ENCODE measurements at places on chromosomes 11 and 22.

GRCh38 chr11:78030429-78031325 is 7.6 kb upstream of the KCTD14 start:
- DNase-seq: no peak

DNA sequence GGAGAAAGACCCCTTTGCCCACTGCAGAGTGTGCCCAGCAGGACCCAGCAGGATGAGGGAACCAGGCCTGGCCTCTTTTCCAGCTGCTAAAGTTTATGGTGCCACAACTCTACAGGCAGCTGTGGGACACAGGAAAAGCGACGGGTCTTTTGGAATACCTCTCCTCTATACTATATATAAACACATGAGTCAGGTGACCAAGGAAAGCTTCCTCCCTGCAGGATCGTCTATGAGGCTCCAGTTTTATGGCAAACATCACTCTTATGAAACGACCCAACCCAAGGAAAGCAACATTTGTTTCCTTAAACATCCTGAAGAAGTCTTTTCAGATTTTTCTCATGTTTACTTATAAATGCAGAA is 102.8 kb upstream of the AKIP1 start:
- no peak for DNase-seq

DNA sequence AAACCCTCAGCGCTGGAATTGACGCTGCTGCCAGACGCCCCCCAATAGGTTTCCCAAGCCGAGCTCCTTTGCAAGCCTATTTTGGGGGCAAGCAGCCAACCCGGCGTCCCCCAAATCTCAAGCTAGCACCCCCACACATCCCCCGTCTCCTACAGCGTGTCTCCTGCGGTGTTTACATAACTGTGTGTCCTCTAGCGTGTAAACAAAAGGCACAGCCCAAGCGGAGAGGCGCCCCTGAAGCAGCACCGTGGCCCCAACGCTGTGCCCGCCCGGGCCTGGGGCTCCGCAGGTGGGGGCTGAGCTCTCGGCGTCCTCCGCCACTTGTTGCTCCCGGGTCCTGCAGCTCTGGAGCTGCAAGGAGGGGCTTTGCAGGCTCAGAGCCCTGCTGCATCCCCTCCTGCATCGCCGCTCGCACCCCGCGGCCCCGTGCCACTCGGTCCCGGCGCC is 1.6 kb downstream of the CADM1 start:
- no peak for DNase-seq

DNA sequence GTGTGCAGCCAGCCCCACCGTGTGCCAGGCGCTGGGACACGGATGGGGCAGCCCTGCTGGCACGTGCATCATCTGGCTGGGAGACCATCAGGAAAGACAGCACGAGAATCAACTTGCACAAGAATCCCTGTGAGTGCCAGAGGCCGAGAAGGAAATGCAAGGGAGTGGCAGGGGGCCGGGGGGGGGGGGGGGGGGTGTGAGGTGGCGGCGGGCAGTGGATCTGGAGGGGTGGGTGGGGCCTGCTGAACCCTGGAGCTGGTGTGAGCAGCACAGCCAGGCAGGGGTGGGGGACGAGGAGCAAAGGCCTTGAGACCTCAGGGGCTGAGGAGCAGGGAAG is 14.0 kb upstream of the FLRT1 start:
- no peak for DNase-seq

DNA sequence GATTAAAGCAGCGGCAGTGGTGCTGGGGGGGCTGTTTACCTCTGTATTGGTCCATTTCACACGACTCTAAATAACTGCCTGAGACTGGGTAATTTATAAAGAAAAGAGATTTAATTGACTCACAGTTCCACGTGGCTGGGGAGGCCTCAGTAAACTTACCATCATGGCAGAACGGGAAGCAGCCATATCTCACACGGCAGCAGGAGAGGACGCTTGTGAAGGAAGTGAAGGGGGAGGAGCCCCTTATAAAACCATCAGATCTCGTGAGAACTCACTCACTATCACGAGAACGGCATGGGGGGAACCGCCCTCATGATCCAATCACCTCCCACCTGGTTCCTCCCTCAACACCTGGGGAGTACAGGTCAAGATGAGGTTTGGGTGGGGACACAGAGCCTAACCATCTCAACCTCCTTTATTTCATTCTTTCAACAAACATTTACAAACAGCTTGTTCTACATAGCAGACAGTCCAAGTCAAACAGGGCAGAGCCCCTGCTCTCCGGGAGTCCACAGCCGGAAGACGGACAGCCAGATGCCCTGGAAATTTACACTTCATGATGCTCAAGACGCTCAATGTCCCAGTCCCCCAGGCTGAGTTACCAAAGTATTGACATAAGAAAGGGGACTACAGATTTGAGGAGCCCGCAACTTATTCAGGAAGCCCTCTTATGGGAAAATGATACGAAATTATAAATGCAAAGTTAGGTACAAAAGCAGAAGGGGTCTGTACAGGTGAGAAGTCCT is 26.3 kb upstream of the HMGXB4 start:
- peak; percentile 41 for DNase-seq

- no peak for DNase-seq
Observed at GRCh38 chr11:117928446-117929141, 608 bp downstream of the TMPRSS13 start.

- DNase-seq: peak; percentile 41
Observed at GRCh38 chr11:126561327-126561893, 205.9 kb downstream of the ST3GAL4 start.

DNA sequence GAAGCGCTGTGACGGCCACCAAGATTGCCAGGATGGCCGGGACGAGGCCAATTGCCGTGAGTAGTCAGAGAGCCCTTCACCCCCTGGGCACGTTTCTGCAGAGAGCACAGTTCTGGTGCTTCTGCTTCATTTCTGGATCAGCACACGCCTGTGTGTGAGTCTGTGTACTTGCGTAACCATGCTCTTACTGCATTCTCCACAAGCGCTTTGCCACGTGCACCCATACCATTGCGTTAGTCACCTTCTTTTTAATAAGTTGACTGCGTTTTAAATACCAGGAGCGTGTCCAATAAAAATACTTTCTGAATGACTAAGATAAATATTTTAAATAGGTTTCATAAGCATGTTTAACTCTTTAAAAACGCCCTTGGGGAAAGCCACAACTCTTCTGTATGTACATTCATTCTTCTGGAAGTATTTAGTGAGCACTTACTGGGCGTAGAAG is 143.0 kb upstream of the SORL1-AS1 start:
- DNase-seq: no peak

DNA sequence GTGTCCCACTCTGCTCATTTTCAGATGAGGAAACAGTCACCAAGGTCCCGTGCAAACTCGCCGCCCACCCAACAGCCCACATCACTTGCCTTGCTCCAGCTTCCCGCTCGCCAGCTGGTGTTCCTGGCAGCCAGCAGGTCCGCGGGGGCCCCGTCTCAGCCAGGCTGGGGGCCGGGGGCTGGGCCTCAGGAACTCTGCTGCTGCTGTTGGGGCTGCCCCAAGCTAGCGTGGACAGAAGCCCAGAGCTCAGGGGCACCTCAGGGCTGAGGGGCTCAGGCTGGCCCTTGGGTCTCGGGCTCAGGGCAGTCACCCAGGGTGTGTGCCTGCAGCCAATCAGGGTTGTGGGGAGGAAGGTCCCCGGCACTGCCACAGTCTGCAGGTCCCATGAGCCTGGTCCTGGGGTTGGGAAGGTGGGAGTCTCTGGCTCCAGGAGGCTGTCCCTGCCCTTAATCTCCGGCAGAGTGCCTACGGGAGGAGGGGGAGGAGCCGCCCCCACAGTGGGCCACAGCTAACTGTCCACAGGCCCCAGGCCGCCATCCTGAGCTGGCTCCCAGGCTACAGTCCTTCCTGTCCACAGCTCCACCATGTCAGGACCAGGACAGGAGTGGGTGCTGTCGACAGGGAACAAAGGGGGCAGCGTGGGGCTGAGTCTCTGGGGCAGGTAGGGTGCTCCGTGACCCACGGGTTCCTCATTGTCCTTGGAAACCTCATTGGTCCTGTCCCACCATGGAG is 65.2 kb downstream of the ARFGAP3 start:
- no peak for DNase-seq

DNA sequence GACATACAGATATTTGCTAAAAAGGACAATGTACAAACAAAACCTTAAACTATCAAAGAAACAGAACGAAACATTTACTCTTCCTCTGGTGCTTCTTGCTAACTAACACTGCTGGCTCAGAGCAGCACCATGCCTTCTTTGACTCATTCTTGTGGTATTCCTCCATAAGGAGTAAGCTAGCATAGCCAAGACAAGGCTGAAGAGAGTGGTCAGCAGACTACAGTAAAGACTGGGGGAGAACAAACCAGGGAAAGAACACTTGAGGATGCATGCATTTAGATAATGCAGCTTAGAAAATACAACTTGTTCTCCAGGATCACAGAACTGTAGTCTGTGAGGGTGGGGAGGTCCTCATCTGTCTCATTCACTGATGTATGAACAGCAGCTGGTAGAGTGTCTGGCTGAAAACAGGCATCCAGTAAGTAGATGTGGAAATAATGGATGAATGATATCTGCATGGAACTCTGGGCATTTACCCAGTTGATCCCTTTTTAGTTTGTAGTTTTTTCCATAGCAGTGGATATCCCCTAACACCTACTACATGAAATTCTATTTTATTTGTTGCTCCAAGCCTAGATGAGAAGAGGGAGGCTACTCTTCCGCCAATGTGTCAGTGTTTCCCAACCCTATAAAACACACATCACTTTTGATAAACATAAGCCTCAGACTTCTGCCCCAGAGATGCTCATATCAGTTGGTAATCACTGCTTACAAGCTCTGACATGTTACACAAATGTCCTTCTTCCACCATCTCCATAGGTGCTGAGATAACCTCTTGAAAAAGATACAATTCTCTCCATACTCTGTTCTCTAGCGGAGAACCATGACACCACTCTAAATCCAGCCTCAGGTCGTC is 7.3 kb downstream of the SNX19 start:
- no peak for DNase-seq

GRCh38 chr11:72004515-72005346 is 6.0 kb downstream of the IL18BP start:
- no peak for DNase-seq

GRCh38 chr11:80617156-80617555 is 1176.3 kb upstream of the TENM4 start:
- no peak for DNase-seq

- no peak for DNase-seq
Observed at GRCh38 chr11:133529807-133530500, 2.3 kb downstream of the OPCML start.

DNA sequence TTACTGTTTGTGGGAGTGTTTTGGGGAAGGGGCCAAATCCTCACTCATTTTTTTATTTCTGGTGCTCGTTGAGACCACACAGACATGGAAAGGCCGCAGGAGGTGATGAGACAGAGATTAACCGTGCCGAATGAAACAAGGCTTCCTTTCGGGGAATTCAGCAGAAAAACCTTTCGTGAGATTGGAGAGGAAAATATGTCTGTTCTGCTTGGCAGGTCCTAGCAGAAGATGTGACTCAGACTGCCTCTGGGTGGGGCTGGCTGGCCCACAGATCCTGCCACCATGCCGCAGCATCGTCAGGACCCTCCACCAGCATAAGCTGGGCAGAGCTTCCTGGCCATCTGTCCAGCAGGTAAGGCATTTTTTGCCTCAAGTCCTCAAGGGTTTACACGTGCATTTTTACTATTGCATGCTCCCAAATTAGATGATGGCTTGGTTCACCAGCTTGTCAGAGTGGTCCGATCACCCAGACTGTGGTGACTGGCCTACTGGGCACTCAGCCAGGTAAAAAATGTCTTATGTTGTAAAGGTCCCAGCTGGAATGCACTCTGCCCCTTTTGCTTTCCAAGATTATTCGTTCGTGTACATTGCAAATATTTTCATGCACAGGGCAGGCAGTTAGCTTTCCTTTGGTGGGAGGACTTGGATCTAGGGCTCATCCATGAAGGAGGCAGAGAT is 1.5 kb downstream of the DDB2 start:
- peak; percentile 80 for DNase-seq
